ENCODE measurements at places on chromosomes 2 and 18.

DNA sequence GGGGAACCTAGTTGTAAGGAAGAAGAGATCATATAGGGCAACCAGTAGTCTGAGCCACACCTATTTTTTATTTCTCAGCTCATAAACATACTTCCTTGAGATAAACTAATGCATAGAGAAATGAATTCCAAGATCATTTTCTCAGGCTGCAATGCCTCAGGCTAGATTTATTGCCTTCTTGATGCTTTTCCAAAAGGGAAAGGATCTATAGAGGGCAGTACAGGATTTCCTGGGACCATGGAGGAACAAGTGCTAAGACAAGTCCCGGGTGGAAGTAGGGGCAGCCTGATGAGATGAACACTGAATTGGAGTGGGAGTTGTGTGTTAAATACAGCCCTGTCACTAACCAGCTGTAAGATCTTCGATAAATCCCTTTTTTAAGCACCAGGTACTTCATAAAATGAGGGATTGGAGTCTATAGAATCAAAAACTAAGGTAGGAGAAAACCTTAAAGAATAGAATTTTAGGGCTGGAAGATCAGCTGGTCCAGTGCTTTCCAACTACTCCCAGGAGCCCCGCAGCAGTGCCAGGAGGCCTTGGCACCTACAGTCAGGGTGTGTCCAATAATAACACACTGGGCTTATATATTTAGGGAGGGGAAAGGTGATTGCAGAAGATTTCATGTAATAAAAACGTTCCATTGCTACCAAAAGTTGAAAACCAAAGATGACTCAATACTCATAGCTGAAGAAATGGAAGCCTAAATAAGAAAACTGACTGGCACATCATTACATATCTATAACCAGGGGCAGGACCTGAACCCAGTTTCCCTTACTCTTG, 58.1 kb downstream of the SERTAD2 start:
- no peak for DNase-seq

GRCh38 chr2:30162806-30163205, 16.0 kb downstream of the YPEL5 start:
- DNase-seq = no peak

DNA sequence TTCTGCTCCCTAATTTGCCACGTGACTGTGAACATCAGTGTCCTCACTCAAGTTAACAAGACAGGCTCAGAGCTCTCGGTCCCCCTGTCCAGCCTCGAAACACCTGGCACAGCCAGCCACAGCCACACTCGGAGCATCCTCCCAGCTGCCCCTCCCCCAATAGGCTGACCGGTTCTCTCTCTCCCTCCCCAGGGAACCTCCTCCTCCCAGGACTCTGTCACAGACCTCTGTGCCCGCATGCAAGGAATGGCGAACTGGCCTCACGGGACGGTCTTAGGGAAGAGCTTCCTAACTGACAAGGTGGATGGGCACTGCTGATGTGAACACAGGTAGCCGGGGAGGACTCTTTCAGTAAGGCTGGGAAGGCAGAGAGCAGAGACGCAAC, 18.8 kb downstream of the CYP26B1 start:
- no peak for DNase-seq

DNA sequence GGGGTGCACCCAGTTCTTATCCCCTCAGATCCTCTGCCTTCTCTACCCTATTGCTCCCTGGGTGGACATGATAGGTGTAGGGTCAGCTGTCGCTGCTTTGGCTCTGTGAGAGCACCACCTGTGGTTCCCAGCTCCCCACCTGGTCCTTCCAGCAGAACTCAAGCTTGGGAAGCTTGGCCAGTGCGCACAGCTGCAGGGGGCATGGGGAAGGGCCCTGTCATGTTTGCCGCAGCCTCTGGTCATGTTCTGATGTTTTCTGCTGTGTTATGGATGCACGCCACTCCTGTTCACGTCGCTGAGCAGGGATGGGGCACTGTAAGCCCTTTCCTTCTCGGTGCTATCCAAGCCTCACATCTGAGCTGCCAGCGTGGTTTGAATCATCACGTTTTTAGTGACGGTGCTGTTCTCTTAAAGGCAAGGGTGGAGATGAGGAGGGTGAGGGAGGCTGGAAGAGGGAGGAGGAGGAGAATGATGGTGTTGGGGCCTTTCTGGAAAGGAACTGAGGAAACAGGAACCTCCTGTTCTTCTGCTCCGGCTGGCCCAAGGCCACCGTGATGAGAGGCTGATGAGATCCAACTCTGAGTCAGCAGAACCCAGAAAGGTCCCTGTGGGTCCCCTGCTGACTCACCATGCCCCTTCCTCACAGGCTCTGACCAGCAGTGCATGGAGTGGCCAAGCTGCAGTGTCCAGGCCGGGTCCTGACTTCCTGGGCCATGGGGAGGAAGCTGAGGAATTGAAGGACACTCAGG, 78.0 kb downstream of the LIPG start:
- DNase-seq = peak; percentile 69

DNA sequence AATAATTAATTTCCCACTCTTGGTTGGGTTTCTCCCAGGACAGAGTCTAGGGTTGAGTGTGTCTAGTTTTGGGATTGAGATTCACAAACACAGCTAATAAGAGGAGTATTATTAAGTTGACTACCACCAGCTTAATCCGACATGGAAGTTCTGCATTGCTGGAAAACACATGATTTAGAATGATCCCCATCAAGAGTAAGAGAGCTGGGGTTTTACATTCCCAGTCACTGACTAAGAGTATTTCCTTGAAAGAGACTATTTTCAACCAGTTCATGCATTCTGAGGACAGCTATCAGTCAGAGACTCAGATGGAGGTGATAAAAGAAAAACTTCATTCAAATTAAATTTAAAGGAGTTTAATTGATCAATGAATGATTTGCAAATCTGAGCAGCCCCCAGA, 334.6 kb upstream of the LRATD1 start:
- no peak for DNase-seq

All from right cardiac atrium (tissue), 5 donors.